ENCODE measurements at places on chromosomes 5 and 9.

DNA sequence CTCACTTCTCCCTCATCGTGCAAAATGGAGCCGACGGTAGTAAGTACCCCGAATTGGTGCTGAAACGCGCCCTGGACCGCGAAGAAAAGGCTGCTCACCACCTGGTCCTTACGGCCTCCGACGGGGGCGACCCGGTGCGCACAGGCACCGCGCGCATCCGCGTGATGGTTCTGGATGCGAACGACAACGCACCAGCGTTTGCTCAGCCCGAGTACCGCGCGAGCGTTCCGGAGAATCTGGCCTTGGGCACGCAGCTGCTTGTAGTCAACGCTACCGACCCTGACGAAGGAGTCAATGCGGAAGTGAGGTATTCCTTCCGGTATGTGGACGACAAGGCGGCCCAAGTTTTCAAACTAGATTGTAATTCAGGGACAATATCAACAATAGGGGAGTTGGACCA is 979 bp downstream of the PCDHGA12 start:
- DNase-seq, result no peak

DNA sequence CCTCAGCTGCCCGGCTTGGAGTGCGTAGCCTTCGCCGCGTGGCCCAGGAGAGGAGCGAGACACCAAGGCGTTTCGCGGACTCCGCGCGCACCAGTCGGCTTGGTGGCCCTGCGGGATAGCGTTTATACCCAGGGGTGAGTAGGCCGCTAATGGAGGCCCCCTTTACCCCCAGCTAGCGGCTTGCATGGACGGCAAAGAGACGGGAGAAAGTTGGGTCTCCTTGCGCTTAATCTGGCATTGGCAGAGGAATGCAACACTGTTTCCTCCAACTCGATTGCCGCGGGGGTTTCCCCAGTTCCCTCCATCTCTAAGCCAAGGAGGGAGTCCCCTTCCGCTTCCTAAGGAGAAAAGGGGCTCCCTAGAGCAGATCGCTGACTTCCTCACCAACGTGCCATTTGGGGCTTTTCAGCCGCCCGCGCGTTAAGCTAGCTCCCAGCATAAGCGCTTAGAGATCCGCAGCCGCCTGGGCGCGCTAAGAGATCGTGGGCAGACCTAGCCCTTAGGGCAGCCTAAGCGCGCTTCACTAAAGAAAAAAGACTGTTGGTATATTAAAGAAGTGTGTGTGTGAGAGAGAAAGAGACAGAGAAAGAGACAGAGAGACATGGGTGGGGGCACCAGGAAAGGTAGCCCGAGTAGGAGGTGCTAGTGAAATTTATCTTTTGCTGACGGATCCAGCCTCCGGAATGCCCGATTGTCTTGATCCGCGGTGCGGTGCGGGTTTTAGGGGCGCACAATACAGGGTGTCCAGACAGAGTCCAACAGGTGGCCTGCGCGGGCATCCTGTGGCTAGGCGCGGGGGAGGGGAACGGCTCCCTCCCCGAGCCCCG is 597.9 kb upstream of the SGCD start:
- no peak for DNase-seq

GRCh38 chr9:132447346-132447745 is 37.3 kb downstream of the CFAP77 start:
- DNase-seq, result no peak

- no peak for DNase-seq
Observed at GRCh38 chr9:18623221-18624079, 149.5 kb downstream of the ADAMTSL1 start.

DNA sequence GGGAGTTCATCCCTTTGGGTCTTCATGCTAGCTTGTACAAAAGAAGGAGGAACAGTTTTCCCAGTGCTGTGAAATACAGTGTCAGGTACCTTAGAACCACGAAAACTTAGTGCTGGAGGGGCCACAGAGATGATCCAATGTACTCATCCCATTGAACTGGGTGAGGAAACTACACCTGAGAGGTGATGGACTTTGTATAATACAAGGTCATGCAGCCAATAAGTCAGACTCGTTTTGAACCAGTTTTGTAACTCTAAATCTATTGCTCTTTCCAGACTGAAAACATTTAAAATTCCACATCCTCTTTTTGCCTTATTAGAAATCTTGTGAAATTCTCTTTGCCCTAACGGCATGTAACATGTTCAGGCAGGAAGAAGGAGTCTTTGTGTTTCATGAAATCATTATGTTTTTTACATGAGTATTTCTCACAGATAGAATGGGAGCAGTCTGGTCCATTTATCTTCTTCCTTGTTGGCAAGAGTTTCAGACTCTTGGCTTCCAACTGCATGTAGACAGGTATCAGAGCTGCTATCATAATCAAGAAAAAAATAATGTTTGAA is 146.8 kb upstream of the FBXL7 start:
- DNase-seq, result no peak

DNA sequence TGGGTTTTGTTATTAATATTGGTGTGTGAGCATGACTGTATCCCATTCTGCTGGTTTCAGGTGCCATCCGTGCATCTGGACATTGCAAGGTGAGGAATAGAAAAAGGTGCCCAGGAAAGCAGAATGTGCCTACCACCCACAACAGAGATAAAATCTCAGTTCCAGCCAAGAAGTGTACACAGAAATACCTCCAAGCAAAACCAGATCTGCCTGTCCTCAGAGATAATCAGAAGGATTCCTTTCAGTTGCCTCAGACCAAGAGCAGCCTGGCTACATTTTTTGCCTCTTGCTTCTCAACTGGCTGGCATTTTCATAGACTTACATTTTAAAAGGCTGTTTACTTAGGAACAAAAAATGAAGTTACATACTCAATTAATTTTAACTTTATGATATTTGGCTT is 12.1 kb upstream of the ABLIM3 start:
- DNase-seq, result no peak

- no peak for DNase-seq
Observed at GRCh38 chr5:6392561-6392960, 14.2 kb upstream of the MED10 start.

GRCh38 chr9:13491138-13491492 is 211.6 kb upstream of the MPDZ start:
- no peak for DNase-seq

GRCh38 chr5:174503461-174504265 is 220.7 kb upstream of the MSX2 start:
- DNase-seq, result no peak

- no peak for DNase-seq
Observed at GRCh38 chr5:132459983-132460838, 30.4 kb downstream of the IRF1 start.
